ENCODE measurements at places on chromosomes 6 and 20. TPM values are rescaled to one million over a fixed set of nuclear protein-coding genes. Genes with fewer than 3 reads are reported as not detected.

The B4GALT5 gene
- total RNA-seq: 33.8 TPM

The COL9A1 gene
- not detected for total RNA-seq

GRCh38 chr6:107786179-107786578, 37.9 kb downstream of the SCML4 start:
- no peaks in the 10 kb centered on the region for H3K4me1 ChIP-seq
- no peak overlapping the region for H3K4me3 ChIP-seq
- H3K36me3 ChIP-seq: no peaks in the 10 kb centered on the region

GRCh38 chr6:18712595-18712994, 325.4 kb downstream of the RNF144B start:
- no peaks in the 10 kb centered on the region for H3K4me1 ChIP-seq
- no peak overlapping the region for H3K4me3 ChIP-seq
- no peaks in the 10 kb centered on the region for H3K27me3 ChIP-seq
- no peaks in the 10 kb centered on the region for H3K36me3 ChIP-seq
- no peak overlapping the region for H3K27ac ChIP-seq

GRCh38 chr6:149032599-149033405, 284.7 kb upstream of the TAB2 start:
- no peak overlapping the region for H3K4me3 ChIP-seq
- H3K27me3 ChIP-seq: no peaks in the 10 kb centered on the region
- no peak for DNase-seq

DNA sequence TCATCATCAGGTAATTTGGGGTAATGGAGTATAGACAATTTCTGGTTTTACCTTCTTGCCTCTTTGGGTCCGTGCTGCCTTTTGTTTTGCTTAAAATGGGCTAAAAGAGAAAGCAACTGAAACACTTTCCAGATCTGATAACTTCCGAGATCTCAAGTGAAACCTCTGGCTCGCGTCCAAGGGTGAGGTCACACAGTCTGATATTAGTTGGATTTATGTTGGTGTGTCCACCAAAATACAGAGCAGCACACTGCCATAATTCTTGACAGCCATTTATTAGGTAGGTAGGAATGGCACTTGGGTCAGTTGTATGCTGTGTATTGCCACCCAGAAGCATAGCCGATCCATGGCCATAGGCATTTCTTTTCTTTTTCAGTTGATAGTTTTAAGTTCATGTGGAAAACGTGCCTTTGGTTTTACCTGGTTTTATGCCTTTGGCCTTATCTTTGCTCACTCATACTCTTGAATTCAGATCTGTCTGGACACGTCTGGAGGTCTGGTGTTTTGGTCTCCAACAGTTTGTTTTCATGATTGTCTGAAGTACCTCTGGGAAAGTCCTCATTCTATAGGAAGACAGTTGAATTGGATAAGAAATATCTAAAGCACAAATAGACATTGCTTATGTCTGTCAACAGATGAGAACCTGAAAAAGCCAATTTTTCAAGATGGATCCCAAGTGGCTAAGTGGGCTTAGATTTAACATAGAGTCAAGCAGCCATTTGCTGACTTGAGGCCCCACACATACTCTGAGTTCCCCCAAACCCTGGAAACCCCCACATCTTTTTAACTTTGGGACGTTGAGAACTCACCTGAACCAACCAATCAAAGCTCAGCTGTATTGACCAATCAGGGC, 320.8 kb downstream of the SOX4 start:
- no peaks in the 10 kb centered on the region for H3K4me1 ChIP-seq
- no peaks in the 10 kb centered on the region for H3K27me3 ChIP-seq
- peak; percentile 44 for DNase-seq
- H3K27ac ChIP-seq: no peak overlapping the region
- no peak overlapping the region for H3K4me3 ChIP-seq
- no peaks in the 10 kb centered on the region for H3K36me3 ChIP-seq

DNA sequence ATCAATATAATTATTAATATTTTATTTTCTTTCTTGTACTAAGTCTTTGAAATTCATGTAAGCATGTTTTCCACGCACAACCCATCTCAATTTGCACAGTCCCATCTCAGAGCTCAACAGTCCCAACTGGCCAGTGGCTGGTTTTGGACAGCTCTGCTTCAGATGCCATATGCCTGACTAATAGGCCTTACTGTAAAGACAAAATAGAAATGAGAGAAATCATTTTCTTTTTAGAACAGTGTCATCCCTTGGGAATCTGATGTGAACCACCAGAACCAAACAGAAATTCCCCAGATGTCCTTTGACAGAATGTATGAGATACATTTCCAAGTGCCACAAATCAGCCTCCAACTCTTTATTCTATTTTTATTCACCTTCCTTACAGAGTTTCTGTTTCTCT, 338.9 kb downstream of the ESR1 start:
- peaks cover 9% of the 10 kb centered on the region for H3K36me3 ChIP-seq
- no peak overlapping the region for H3K4me3 ChIP-seq

Measured in breast epithelium (tissue), 4 donors.